Naive thymus-derived CD4-positive, alpha-beta T cell (primary cell): ENCODE measurements at places on chromosomes 7 and 10. TPM values are rescaled to one million over a fixed set of nuclear protein-coding genes. Genes with fewer than 3 reads are reported as not detected.

DNA sequence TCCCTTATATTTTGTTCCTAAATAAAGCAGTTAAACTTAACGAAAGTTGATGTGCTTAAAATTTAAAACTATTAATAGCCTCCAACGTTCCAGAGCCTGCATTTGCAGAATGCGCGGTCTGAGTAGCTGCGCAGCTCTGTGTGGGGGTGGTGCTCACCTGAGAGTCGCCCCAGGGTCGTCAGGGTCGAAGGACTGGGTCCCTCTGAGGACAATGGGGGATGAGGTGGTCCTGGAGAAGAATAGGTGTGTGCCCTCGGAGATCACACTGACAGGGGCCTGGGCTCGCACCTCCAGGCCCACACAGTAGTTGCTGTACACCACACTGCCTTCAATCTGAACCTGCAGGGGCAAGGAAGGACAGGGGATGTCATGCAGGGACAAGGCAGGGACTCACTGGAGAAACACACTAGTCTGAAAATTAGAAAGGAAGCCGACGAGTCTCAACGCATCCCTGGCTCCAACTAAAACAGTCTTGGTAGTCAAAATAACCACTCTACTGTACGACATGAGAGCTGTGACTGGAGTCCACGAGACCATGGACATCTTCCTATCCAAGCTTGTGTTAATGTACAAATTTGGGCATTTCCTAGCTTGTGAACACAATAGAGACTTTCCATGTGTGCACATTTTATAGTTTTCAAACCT lies 54.4 kb downstream of the PKD1L1 start:
- no peaks in the 10 kb centered on the region for H3K4me1 ChIP-seq
- no peak for DNase-seq
- no peak overlapping the region for H3K27ac ChIP-seq
- no peaks in the 10 kb centered on the region for H3K27me3 ChIP-seq

GRCh38 chr7:153567426-153567825 lies 484.8 kb upstream of the DPP6 start:
- no peaks in the 10 kb centered on the region for H3K4me1 ChIP-seq
- H3K4me3 ChIP-seq: no peak overlapping the region
- DNase-seq: no peak
- H3K27ac ChIP-seq: no peak overlapping the region
- no peaks in the 10 kb centered on the region for H3K36me3 ChIP-seq

DNA sequence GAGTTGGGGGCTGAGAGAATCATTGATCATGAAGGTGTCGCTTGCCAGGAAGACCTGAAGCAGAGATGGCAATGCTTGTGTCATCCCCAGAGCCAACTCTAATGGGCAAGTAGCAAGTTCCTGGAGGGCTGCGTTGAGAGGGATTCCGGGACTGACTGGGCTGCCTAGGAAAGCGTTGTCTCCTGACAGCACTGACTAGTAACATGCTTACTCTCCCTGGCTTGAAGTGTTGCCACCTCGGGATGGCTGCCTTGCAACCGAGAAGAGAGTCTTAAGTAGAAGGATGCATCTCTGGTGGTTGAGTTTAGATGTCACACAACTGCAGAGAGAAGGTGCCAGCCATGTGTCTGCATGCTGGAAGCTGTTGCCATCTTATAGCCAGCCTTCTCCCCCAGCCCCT lies 453.4 kb downstream of the PLXNA4 start:
- no peaks in the 10 kb centered on the region for H3K36me3 ChIP-seq
- no peaks in the 10 kb centered on the region for H3K4me1 ChIP-seq
- H3K27ac ChIP-seq: no peak overlapping the region
- no peak for DNase-seq
- no peak overlapping the region for H3K4me3 ChIP-seq
- H3K27me3 ChIP-seq: no peaks in the 10 kb centered on the region

WIPF3 gene
- not detected for total RNA-seq

CYP2C8 gene
- not detected for total RNA-seq

- peaks cover 6% of the 10 kb centered on the region for H3K27me3 ChIP-seq
- no peak overlapping the region for H3K4me3 ChIP-seq
- DNase-seq: no peak
- no peaks in the 10 kb centered on the region for H3K4me1 ChIP-seq
Observed at GRCh38 chr10:96511044-96511945, 2.4 kb downstream of the TLL2 start.

DNA sequence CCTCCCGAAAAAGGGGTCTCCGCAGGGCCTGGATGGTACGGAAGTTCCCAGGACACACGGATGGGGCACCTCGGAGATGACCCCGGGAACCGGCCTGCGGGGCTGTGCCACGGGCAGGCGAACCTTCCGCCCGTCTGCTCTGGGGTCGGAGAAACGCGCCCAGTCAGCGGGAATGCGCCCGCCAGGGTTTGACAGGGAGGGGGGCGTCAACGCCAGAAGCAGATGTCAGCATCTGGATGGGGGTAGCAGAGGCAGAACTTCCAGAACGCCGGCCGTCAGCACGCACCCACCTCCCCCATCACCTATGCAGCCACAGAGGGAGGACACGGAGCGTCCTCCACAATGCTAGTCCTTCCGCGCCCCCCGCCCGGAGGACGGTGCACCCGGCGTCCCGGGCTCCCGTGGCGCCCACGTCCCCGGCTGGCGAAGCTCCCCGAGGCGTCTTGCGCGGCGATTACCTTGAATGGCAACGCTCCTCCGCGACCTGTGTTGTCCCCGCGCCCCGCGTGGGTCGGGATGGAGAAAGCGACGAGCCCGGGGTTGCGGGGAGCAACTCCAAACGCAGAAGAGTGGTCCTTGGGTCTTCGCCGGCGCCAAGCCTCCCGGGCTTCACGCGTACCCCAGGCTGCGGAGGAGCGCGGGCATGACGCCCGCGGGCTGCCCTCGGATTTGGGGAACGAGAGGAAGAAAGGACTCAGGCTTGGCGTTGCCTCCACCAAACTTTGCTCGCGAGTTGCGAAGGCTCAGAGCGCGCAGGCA lies 561 bp downstream of the FGFR2 start:
- H3K4me1 ChIP-seq: no peaks in the 10 kb centered on the region
- peaks cover 3% of the 10 kb centered on the region for H3K27me3 ChIP-seq
- H3K36me3 ChIP-seq: no peaks in the 10 kb centered on the region
- no peak for DNase-seq
- H3K4me3 ChIP-seq: no peak overlapping the region

SLC39A12 gene
- total RNA-seq: not detected

GRCh38 chr7:37346761-37347160 lies 101.9 kb downstream of the ELMO1 start:
- H3K36me3 ChIP-seq: no peaks in the 10 kb centered on the region
- H3K27me3 ChIP-seq: no peaks in the 10 kb centered on the region
- DNase-seq: no peak
- H3K27ac ChIP-seq: peak overlapping the region; percentile 34

DNA sequence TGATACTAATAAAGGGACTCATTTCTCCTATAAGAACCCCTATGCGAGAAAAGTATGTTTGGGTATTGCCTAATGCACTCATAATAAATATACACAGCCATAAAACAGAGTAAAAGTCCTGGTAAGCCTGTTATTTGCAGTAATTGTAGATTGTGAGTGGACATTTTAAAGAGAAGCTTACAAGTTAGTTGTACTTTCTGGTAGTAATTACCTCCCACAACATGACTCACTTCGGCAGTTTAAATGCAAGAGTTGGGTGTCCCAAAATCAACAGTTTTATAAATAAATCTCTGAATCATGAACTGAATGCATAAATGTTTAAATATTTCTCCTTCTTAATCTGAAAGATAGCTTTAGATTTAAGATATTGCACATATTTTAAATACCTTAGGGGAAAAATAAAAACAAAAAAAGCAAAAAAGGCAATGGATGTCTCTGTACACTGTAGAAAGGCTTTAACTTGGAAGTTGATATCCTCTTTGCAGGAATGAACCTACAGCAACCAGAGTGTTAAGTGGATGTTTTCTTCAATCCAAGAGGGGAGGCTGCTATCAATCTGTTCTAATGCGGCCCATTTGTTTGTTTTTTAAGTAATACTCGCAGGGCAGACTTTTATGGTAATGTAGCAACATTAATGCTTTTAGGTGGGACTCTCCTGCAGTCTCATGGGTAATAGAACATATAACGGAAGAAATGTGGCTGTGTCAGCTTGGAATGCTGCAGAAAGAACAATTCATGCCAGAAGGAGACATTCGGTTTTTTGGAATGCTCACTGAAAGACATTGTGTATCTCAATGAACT lies 57.3 kb upstream of the ZEB1 start:
- H3K4me3 ChIP-seq: no peak overlapping the region
- no peak for DNase-seq
- no peaks in the 10 kb centered on the region for H3K36me3 ChIP-seq
- H3K4me1 ChIP-seq: no peaks in the 10 kb centered on the region
- H3K27ac ChIP-seq: no peak overlapping the region

DNA sequence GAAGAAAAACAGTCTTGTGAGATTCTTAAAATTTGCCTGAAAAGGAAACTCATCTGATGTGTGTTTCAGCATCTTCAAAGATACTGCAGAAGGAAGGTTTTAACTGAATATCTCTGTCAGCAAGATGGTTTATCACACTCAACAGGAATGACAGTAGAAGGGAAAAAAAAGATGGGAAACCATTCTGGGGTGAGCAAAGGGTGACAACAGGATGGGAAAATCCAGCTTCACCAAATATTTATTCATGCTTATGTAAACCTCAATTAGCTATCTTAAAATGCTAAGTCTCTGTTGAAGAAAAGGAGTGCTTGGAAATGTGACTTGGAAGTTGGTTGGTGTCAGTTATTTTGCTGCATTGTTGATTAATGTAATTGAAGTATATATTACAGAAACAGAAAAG lies 82.2 kb downstream of the FZD1 start:
- no peak for DNase-seq
- no peaks in the 10 kb centered on the region for H3K4me1 ChIP-seq
- H3K27ac ChIP-seq: no peak overlapping the region
- H3K4me3 ChIP-seq: no peak overlapping the region
- no peaks in the 10 kb centered on the region for H3K27me3 ChIP-seq
- H3K36me3 ChIP-seq: no peaks in the 10 kb centered on the region

CRHR2 gene
- not detected for total RNA-seq

- no peak overlapping the region for H3K27ac ChIP-seq
- H3K36me3 ChIP-seq: peaks cover 52% of the 10 kb centered on the region
- no peaks in the 10 kb centered on the region for H3K27me3 ChIP-seq
- DNase-seq: no peak
- H3K4me3 ChIP-seq: no peak overlapping the region
Observed at GRCh38 chr7:142864980-142865747, 10.3 kb downstream of the EPHB6 start.

DNA sequence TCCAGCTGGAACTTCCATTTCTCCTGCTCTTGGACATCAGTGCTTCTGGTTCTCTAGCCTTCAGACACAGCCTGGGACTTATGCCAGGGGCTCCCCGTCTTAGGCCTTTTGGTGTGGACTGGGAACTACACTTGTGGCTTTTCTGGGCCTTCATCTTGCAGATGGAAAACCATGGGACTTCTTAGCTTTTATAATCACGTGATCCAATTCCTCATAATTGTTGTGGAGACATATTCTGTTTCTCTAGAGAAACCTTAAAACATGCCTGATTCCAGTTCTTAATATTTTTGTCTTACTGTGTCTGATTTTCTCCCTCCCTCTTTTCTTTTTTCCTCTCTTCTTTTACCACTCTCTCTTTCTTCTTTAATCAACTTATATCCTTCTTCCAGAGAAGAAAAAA lies 224.2 kb upstream of the FOXP2 start:
- DNase-seq: no peak
- H3K27me3 ChIP-seq: no peaks in the 10 kb centered on the region
- H3K27ac ChIP-seq: no peak overlapping the region
- no peak overlapping the region for H3K4me3 ChIP-seq

FXYD4 gene
- total RNA-seq: not detected in 2 replicates

DNA sequence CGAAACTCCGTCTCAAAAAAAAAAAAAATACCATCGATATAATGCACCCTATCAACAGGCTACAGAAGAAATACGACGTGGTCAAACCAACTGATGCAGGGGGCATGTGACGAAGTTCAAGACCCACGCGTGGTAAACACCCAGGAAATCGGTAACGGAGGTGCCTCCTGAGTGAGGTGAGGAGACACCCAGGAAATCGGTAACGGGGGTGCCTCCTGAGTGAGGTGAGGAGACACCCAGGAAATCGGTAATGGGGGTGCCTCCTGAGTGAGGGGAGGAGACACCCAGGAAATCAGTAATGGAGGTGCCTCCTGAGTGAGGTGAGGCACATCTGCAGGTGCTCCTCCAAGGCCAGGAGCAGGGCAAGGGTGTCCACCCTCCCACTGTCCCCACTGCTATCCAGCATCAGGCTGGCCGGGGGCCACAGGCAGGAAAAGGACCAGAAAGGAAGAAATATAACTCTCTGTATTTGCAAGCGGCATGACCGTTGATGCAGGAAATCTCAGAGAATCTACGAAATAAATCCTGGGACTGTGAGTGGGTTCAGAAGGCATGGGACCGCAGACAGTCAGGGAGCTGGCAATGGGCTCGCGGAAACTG lies 10.7 kb upstream of the GPR146 start:
- H3K4me3 ChIP-seq: peak overlapping the region; percentile 8
- peak overlapping the region; percentile 39 for H3K27ac ChIP-seq
- DNase-seq: peak; percentile 58

GRCh38 chr10:119246862-119247549 lies 39.6 kb downstream of the GRK5 start:
- DNase-seq: no peak
- no peaks in the 10 kb centered on the region for H3K4me1 ChIP-seq
- no peaks in the 10 kb centered on the region for H3K27me3 ChIP-seq
- no peak overlapping the region for H3K4me3 ChIP-seq

DNA sequence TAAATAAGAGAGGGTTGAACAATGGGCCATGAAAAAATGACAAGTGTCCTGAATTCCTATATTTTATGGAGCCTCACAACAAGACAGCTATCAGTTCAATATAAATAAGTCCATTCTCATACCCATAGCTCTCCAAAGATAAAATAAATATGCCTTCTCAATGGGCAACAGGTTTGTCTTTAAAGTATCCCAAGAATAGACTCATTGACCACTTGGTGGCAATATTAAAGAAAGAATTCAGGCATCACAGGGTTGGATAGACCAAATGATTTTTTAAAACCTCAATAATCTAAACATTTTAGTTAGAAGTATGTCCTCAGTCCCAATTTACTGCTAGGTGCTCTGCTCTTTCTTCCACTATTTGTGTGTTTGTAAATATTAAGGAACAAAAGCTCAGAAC lies 165.1 kb upstream of the WNT16 start:
- H3K4me3 ChIP-seq: no peak overlapping the region
- no peak for DNase-seq
- no peak overlapping the region for H3K27ac ChIP-seq
- no peaks in the 10 kb centered on the region for H3K27me3 ChIP-seq
- no peaks in the 10 kb centered on the region for H3K4me1 ChIP-seq

GRCh38 chr10:132186488-132187429 lies at the start of gene DPYSL4:
DPYSL4 (plus strand) TSS chr10:132186948; CDS start chr10:132187064, 116 bp downstream.
- H3K27ac ChIP-seq: peak within 1 kb of the TSS; percentile 55
- no peaks in the 10 kb centered on the region for H3K4me1 ChIP-seq
- H3K27me3 ChIP-seq: no peaks in the 10 kb centered on the region
- H3K36me3 ChIP-seq: no peaks in the 10 kb centered on the region
- no peak for DNase-seq

TCF7L2 gene
- 3.5 TPM for total RNA-seq

GRCh38 chr7:19408706-19409220 lies 263.5 kb upstream of the FERD3L start:
- no peak overlapping the region for H3K27ac ChIP-seq
- H3K36me3 ChIP-seq: no peaks in the 10 kb centered on the region
- H3K4me3 ChIP-seq: no peak overlapping the region
- no peaks in the 10 kb centered on the region for H3K4me1 ChIP-seq
- no peak for DNase-seq
- H3K27me3 ChIP-seq: no peaks in the 10 kb centered on the region
